Hypothalamus (tissue), 51 donors: ENCODE measurements at places on chromosomes 11 and 22.
A peak's percentile ranks its signal among the peaks of the same experiment; 100 is the strongest.

DNA sequence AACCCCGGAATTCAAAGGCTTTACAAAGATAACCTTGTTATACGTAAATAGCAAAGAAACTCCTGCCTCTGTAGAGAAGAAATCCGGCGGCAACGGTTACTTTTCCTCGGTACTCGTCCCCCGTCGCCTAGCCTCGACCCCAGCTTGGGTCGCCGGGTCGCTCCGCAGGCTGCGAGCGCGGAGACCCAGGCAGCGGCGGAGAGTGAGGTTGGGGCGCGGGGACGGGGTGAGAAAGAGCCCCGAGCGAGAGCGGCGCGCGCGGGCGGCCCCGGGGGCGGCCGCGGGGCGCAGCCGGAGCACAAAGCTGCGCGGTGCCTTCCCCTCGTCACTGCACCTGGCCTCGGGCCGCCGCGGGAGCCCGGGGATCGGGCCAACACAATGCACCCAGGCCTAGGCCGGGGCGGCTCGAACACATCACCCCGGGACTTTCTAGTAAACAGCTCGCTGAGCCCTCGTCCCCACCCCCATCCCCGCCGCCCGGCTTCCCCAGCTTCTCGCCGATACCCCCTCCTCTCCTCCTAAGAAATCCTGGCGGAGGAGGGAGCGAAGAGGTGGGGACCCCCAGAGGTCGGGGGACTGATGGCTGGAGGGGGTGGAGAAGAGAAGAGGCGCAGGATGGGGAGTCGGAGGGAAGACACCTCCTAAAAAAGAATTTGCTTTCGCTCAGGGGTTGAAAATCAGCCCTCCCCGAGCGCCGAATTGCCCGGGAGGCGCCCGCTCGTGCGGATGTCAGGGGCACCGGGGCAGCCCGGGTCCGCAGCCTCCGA, 845 bp downstream of the MPPED2 start:
- peak; percentile 36 for DNase-seq

GRCh38 chr11:59191095-59191494, 19.2 kb downstream of the DTX4 start:
- no peak for DNase-seq

DNA sequence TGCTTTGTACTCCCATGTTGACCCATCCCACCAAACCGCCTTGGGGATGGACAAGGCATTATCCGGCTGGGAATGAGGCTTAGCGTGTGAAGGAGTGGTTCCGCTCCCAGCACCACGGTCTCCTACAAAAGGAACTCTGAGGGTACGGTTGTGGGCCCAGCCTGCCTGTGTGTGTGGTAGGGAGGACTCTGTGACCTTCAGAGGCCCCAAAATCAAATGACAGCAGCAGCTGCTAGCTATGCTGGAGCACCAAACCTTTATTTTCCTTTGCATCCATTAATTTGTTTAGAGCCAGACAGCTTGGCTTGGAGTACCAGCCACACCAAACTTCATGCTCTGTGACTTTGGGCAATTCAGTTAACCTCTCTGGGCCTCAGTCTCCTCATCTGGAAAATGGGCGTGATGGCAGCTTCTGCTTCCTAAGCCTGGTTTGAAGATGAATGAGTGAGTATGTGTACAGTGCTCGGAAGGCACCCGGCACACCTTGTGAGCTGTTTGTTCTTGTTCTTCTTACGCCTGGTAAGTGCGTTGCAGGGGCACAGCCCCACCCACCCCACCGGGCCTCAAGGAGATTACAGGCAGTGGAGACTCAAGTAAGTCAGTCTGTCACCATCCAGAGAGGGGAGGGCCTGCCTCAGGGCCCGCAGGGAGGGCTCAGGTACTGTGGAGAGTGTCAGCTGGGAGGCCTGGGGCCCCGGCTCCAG, 25.3 kb downstream of the MB start:
- DNase-seq = no peak

- no peak for DNase-seq
Observed at GRCh38 chr22:32564170-32565001, 89.8 kb downstream of the FBXO7 start.

- no peak for DNase-seq
Observed at GRCh38 chr11:36010010-36010740, 66.3 kb downstream of the LDLRAD3 start.

DNA sequence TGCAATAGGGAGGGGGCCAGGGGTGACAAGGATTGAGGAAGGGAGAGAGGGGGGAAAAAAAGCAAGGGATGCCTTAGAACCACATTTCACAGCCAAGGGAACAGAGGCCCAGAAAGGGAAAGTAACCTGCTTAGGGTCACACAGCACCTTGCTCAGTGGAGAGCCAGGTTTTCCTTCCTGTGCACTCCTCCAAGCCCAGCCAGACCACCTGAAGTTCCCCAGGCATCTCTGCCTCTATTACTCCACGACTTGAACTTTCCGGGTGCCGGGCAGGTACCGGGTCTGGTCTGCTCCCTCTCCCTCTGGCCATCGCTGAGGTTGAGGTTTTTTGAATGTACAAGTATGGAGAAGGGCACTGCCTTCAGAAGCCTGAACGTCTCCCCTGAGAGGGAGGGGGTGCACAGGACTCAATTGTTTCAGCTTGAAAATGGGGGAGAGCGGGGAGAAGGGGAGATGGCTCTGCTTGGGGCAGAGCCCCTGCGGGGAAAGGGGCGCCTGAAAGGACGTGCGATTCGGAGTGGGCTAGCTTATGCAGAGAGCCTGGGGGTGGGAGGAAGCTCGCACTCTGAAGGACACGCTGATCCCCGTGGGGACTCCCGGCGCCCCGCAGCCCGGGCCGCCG, 516 bp upstream of the SERPINH1 start:
- no peak for DNase-seq

DNA sequence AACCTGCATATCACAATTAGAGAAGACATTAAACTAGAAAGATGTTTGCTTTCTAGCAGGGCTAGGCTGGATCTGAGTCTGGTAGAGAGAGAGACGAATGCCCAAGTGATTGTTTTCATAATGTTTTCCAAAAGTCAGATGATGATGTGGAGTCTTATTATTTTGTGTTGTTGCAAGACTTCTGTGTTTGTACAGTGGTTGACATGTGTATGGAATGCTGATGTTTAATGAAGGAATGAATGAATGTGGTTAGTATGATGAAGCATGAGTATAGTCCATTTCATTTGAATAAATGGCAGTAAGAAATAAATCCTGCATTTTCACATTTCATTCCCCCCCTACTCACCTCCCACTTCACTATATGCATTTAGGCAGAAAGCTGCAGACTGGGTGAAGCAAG, 69.6 kb downstream of the PPP2R1B start:
- no peak for DNase-seq

DNA sequence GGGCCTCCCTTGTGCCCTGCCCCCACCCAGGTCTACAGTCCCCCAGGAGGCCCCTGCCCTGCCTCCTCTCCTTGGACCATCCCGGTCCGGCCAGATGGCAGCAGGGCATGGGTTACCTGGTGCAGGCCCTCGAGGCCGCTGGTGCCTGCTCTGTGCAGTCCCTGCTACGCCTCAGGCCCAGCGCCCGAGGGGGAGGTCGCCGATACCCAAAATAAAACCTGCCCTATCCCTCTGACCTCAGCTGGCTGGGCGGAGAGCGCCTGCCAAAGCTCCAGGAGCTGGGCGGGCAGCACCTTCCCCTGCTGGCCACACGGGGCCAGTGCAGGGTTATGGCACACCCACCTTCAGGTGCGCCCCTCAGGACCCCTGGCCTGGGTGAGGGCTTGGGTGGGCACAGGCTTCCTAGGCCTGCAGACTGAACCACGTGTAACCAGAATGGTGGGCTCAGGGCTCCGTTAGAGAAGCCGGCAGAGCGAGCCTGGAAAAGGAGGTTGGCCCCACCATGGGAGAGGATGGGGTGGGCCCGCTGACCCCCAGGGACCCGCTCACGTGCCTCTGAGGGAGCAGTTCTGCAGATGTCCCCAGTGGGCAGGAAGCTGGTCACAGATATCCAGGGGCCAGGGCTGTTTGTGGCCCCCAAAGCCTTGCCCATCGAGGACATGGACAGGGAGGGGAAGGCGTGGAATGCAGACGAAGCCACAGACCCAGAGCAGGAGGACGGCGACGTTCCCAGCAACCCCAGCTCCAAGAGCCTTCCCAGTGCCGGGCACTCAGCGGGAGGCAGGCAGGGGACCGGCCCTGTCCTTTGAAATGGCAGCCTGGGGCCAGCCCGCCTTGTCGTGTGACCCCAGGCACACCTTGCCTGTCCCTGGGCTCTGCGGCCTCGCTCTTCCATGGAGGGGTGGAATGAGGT, 1.7 kb upstream of the TNNT3 start:
- no peak for DNase-seq

DNA sequence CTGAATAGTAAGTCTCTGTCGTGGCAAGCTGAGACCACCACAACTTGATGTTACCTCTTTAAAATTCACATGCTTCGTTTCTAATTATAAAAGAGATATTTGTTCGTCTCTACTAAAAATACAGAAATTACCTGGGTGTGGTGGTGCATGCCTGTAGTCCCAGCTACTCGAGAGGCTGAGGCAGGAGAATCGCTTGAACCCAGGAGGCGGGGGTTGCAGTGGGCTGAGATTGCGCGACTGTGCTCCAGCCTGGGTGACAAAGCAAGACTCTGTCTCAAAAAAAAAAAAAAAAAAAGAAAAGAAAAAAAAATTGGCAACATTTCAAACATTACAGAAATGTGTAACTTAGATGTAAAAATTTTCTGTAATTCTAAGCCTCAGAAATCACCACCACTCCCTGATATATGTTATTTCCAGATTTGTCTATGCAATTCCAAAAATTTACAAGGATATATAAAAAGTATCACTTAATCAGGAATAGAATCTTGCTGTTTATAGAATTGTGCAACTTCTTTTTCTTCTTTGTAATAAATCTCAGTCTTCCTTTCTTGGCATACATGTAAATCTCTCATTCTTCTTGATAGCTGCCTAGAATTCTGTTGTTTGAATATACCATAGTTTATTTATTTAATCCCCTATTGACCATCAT, 37.3 kb downstream of the C11orf96 start:
- DNase-seq = no peak

- no peak for DNase-seq
Observed at GRCh38 chr11:39145346-39145745, 2314.1 kb downstream of the LRRC4C start.

- DNase-seq = no peak
Observed at GRCh38 chr11:61720597-61720996, 31.8 kb upstream of the MYRF start.

- no peak for DNase-seq
Observed at GRCh38 chr11:104944076-104944475, 24.3 kb downstream of the CASP4 start.

- DNase-seq = no peak
Observed at GRCh38 chr11:77207618-77208313, 79.7 kb downstream of the MYO7A start.

GRCh38 chr11:79353706-79354105, 87.1 kb downstream of the TENM4 start:
- DNase-seq = no peak

DNA sequence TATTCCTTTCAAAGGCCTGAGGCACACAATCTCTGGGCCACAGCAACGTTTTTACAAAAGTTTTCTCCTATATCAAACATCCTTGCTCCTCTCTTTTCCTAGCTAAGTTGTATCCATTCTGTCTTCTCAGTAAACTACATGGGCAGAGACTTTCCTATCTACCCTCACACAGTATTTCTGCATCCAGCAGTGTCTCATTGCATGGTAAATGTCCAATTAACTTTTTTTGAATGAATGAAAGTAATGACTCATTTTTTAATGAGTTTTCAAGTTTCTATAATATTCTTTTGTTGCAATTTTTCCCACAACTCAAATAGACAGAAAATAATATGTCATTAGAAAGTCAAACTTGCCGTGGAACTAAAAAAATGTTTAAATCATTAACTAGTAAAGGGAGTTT, 688.6 kb downstream of the JRKL start:
- no peak for DNase-seq

DNA sequence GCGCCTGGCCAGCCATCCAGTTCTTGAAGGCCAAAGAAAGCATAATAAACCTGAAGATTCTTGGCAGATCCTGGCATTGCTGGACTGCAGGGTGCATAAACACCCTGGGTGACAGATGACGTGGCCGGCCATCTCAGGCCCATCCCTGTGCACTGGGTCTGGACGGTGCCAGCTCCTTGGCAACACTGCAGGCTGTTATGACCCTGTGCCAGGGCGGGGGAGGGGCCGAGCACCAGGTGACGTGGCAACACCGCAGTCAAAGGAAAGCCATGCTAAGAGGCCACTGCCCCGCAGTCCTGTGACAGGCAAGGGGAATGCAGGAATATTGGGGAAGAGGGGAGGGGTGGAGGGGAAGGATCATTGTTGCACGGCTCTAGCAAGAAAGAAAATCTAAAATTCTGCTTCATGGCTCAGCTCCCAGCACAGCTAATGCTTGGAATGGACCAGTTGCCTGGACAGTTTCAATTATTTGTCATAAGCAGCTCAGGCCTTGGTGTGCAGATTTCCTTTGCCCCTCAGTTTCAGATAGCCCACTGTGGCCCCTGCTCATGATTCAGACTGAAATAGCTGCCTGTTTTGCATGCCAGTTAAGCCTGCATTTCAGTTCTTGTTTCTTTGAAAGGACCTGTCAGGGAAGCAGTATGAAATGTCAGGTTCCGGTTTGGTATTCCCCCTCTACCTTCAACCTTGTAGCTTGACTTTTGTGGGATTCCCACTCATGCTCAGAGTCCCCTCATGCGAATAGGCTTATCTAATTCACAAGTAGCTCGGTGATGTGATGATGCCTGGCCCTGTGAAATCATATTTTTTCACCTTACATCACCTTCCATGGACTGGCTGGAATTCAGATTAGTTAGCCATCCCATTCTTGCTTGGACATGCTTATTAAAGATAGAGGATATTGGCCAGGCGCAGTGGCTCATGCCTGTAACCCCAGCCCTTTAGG, 29.7 kb upstream of the DDX6 start:
- peak; percentile 53 for DNase-seq

DNA sequence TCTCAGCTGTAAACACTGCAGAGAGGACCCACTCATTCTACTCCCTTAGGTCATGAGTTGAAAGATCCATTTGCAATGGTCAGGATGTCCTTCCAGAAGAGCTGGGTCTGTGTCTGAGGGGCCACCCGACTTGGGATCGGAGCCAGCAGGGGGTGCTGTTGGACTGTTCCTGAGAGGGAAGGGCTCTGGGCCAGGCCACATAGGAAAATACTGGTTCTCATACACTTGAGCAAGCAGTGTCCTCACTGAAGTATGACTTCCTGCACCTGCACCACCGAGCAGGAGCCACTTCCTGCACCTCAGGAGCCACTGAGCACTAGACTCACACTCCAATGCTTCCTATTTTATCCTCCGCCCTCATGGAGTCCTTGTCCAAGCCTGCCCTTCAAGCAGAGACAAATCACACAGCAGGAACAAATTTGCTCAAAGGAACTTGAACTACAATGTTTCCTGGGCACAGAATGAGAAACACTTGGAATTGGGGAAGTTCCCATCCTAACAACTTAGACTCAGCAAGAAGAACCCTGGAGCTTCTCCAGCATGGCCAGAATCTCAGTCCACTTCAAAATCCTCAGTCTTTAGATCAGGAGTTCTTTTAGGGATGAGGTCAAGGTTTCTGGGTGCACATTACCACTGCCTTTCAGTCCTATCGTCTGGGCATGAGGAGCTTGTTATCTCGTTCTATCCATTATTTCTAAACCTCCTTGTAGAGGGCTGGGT, 36.6 kb upstream of the VPREB1 start:
- no peak for DNase-seq

- no peak for DNase-seq
Observed at GRCh38 chr11:94305146-94305545, 766 bp downstream of the IZUMO1R start.

GRCh38 chr22:43313890-43314474, 29.2 kb downstream of the SCUBE1 start:
- no peak for DNase-seq
